ENCODE measurements at places on chromosomes 3 and 15.

DNA sequence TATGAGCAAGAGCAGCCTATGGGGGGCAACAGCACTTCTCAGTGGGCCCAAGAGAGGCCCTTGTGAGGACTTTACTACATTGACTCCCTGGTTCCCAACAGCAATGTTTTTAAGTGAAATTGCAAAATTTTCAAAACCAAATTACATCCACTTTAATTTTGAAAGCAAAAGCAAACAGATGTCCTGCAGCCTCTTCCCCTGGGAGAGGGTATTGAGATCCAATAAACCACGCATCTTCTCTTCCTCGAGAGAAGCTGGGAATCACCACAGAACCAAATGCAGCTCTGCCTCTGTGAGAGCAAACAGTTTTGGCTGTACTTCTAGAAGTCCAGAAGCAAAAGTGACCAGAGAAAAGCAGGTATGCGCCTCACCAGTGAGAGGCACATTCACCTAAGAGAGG is 25.2 kb downstream of the NMNAT3 start:
- DNase-seq: no peak

DNA sequence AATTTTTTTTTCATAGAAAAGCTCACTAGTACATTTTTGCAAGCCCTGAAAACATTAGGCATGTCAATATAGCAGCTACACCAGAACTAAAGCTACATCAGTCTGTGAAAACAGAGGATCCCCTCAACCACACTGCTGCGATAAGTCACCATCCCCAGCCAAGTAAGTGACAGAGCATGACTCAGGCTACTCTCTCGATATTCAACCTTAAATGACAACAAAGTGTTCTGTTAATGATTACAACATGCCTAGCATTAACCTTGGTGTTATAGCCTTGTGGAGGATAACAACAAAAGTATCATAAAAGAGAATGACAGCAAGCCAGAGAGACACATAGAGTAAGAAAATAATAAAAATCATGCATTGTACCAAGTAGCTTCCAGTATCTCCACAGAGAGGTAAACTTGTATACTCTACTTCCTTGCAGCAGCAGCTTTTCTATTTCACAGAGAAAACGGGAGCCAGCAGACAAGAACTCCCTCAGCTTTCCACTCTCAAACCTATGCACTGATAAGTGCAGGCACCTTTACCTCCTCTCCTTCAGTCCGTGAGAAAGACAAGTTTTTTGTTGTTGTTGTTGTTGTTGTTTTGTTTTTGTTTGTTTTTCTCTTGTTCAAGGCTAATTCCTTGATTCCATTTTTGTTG is 76.6 kb downstream of the GBE1 start:
- no peak for DNase-seq

- peak; percentile 97 for DNase-seq
These were observed at the start of the genes AZI2 and ZCWPW2 for GRCh38 chr3:28348629-28349468. Gene AZI2, minus strand, starts transcription at chr3:28348824. Its CDS starts 8,207 bp downstream, at chr3:28340617. Gene ZCWPW2, plus strand, starts transcription at chr3:28348721. Its CDS starts 64,348 bp downstream, at chr3:28413069.

GRCh38 chr3:43094381-43094780 is 11.5 kb downstream of the POMGNT2 start:
- no peak for DNase-seq

DNA sequence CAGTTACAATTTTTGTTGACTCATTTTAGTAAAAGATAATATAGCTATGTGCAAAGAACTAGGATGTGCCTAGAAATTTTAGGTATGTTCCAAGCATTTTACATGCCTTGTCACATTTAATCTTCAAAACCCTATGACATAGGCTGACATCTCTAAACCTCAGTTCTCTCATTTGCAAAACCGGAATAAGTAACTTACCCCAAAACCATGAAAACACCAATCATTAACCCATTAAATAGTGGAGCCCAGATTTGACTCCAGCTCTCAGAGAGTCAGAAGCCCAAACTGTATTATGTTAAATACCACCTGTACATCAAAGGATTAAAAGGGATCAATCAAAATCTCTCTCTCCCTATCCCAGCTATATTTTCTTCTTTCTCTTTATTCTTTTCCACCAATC is 36.6 kb downstream of the GSK3B start:
- no peak for DNase-seq

DNA sequence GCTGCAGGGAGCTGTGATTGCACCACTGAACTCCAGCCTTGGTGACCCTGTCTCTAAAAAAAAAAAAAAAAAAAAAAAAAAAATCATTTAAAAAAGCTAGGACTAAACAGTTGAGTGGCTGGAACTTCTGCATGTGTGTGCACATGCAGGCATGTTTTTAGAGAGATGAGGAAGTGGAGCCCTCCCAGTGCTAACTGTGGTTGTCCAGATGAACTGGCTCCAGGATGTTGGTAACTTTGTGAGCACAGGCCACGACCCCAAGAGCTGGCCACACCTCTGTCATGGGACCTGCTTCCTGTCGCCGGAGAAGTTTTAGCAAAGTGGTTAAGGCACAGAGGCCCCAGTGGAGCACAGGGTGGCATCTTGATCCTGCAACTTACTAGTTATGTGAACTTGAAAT is 27.0 kb downstream of the CHCHD6 start:
- DNase-seq: peak; percentile 26

GRCh38 chr3:152719264-152719663 is 115.7 kb upstream of the P2RY1 start:
- DNase-seq: peak; percentile 72
